ENCODE measurements at places on chromosomes 1 and 21. TPM values are rescaled to one million over a fixed set of nuclear protein-coding genes. Genes with fewer than 3 reads are reported as not detected.

The TFF2 gene
- not detected for total RNA-seq

The RGS13 gene
- not detected for total RNA-seq

The RAD54L gene
- 5.6 TPM for total RNA-seq

The SEMA6C gene
- 1.3 TPM for total RNA-seq

The SYT14 gene
- total RNA-seq: 2.0 TPM

The MIXL1 gene
- total RNA-seq: not detected

The C1orf105 gene
- not detected for total RNA-seq
